Thoracic aorta (tissue), 2 donors: ENCODE measurements at places on chromosomes 16 and 17. TPM values are rescaled to one million over a fixed set of nuclear protein-coding genes. Genes with fewer than 3 reads are reported as not detected.

The TBC1D3G gene
- not detected for total RNA-seq

The ACSM5 gene
- 11.0 TPM for total RNA-seq

DNA sequence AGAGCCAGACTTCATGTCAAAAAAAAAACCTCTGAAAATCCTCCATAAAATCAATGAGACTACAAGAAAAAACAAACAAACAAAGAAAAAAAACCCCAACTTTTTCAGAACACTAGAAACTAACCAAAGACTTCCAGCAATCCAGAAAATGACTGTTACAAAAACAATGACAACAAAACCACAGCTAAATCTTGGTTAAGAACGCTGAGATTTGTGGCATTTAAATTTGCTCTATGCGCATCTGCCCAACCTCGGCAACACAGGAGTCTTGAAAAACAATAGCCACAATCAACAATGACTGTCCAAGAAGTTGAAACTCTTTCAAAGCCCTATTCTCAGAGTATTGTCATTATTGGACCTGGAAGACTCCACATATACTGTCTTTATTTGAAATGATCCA, 402.4 kb downstream of the ZFHX3 start:
- no peak overlapping the region for H3K4me3 ChIP-seq
- DNase-seq: no peak
- no peaks in the 10 kb centered on the region for H3K4me1 ChIP-seq
- no peaks in the 10 kb centered on the region for H3K36me3 ChIP-seq
- H3K27ac ChIP-seq: no peak overlapping the region
- no peaks in the 10 kb centered on the region for H3K27me3 ChIP-seq

DNA sequence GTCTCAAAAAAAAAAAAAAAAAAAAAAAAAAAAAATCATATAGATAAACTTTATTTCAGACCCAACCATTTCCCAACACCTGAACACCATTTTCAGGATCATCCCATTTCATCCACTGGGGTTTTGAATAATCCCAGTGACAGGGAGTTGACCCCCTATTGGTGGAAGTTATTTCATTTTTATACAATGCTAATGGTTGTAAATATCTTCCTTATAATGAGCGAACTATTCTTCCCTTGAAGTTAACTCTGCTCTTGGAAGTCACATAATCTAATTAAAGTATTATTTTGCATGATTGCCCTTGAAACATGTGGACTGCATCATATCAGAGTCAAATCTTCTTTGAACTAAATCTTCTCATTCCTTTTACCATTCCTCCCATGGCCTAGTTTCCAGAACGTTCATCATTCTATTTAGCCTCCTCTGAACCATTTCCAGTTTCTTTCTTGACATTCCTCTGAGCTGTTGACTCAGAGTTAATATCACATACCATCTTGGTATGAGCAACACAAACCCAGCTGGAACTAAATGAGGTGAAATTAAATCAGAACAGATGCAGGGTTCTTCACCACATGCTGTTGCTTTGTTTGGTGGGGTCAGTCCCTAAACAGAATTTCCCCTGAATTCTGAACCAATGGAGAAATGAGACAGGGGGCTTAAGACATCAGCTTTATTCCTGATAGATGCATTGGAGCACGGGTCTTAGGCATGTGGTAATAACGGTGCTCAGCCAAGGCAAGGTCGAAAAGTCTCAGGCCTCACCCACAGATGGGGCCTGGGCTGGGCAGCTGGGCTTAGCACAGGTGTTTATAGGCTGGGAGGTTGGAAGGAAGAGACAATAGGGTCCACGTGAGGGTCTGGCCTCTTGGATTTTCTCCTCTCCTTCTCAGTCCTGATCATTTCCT, 8.9 kb downstream of the HSD17B2 start:
- no peak overlapping the region for H3K4me3 ChIP-seq
- no peak overlapping the region for H3K27ac ChIP-seq
- no peak for DNase-seq

- no peak for DNase-seq
- no peaks in the 10 kb centered on the region for H3K27me3 ChIP-seq
- no peaks in the 10 kb centered on the region for H3K4me1 ChIP-seq
- no peak overlapping the region for H3K27ac ChIP-seq
- H3K36me3 ChIP-seq: no peaks in the 10 kb centered on the region
- no peak overlapping the region for H3K4me3 ChIP-seq
These were observed 118.0 kb upstream of the CRHR1 start for GRCh38 chr17:45666046-45666600.

DNA sequence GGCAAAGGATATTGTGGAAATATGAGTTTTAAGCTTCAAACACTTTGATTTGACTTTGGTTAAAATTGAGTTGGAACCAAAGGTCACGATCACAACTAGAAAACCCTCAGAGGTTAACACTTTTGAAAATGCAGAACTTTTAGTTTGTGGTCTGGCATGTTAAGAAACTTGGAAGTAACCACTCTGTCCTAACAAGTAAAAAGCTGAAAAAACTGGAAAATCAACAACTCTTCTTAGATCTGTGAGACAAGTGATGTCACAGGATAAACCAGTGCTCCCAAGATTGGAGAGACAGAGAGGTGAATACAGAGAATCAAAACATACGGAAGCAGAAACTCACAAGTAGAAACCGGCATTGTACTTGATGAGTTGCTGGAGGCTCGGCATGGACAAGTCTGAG, 17.4 kb downstream of the MFSD6L start:
- H3K36me3 ChIP-seq: no peaks in the 10 kb centered on the region
- H3K27me3 ChIP-seq: no peaks in the 10 kb centered on the region
- H3K4me3 ChIP-seq: no peak overlapping the region
- no peak for DNase-seq
- peaks cover 25% of the 10 kb centered on the region for H3K4me1 ChIP-seq
- no peak overlapping the region for H3K27ac ChIP-seq

GRCh38 chr17:55436224-55437158, 14.9 kb upstream of the MMD start:
- no peaks in the 10 kb centered on the region for H3K36me3 ChIP-seq
- no peak overlapping the region for H3K4me3 ChIP-seq
- H3K27ac ChIP-seq: no peak overlapping the region
